ENCODE measurements at places on chromosomes 6 and 20.
A peak's percentile ranks its signal among the peaks of the same experiment; 100 is the strongest.

DNA sequence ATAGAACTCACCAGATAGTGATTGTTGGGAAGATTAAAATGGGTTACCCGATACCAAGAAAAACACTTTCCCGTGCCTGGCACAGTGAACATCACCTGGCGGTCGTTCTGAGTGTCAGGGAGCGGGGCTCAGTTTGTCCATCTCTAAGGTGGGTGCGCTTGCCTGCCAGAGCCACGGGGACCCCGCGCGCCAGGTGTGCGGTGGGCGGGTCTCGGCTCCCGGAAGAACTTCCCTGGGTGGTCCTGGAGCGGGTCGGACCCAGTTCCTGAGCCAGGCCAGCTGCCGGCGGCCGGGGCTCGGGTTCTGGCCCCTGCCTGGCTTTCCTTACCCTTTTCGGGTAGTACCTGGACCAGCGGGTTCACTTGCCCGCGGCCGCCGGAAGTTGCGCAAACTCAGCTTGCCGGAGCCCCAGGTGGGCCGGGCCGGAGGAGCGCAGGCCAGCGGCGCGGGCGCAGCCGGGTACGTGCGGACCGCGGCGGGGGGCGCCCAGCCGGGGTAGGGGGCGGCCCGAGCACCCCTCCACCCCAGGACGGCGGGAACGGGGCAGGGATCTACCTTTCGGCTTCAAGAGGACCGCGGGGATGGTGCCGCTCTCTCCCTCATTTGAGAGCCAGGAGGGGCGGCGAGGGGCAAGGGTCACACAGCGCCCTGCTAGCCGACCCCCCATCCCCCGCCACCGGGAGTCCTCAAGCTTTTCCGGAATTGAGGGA lies 7.5 kb downstream of the FAM110A start:
- no peak for DNase-seq

GRCh38 chr6:64984948-64985347 lies 722.1 kb downstream of the EYS start:
- DNase-seq, result no peak

GRCh38 chr20:18057101-18057993 lies at the start of gene OVOL2:
Gene OVOL2, minus strand, starts transcription at chr20:18057916. Its CDS starts 282 bp downstream, at chr20:18057634.
- no peak for DNase-seq

DNA sequence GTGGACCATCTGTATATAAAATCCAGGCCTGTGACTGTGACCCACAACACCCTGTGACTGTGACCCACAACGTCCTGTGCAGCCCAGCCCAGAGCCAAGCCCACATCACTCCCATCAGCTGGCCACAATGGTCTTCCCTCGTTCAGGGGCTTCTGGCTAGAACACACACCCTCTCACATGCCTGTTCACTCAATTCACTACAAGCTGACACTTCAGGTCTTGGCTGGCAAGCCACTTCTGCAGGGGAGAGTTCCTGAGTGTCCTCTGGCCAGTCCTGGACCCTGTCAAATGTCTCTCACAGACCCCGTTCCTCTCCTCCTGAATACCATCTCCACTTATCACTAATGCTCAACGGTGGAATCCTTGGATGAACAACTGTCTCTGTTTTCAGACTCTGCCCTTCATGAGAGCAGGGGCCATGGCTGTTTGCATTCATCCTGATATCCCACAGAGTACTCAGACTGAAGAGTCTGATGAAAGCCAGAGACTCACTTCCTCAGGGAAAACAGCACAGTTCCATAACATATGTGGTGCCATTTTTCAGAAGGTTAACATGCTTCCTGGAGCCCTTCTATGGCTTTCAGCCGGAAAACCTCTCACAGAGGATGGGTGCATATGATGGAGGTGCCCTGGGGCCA lies 56.0 kb downstream of the MYH7B start:
- no peak for DNase-seq

- no peak for DNase-seq
These were observed 29.7 kb downstream of the CEBPB start for GRCh38 chr20:50220093-50220893.

DNA sequence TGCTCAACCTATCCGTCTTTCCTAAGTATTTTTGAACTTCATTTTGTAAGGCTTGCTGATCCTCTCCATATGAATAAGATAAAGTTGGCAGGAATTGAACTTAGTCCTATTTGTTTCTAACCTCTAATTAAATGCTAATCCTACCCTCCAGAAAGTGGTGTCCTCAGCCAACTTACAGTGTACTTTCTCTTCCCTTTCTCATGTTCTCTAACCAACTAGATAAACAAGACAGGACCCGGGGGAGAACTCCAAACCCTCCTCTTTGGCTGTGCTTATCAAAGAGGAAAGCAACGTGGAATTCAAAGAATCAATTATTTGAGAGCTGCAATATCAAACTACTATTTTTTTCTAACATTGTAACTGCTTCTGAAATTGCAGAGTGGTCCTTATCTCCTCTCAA lies 56.5 kb upstream of the NRSN1 start:
- DNase-seq, result no peak

GRCh38 chr20:4956200-4956810 lies 45.0 kb downstream of the SLC23A2 start:
- DNase-seq, result peak; percentile 79

- no peak for DNase-seq
These were observed 68.6 kb downstream of the ZDHHC14 start for GRCh38 chr6:157449610-157450009.

DNA sequence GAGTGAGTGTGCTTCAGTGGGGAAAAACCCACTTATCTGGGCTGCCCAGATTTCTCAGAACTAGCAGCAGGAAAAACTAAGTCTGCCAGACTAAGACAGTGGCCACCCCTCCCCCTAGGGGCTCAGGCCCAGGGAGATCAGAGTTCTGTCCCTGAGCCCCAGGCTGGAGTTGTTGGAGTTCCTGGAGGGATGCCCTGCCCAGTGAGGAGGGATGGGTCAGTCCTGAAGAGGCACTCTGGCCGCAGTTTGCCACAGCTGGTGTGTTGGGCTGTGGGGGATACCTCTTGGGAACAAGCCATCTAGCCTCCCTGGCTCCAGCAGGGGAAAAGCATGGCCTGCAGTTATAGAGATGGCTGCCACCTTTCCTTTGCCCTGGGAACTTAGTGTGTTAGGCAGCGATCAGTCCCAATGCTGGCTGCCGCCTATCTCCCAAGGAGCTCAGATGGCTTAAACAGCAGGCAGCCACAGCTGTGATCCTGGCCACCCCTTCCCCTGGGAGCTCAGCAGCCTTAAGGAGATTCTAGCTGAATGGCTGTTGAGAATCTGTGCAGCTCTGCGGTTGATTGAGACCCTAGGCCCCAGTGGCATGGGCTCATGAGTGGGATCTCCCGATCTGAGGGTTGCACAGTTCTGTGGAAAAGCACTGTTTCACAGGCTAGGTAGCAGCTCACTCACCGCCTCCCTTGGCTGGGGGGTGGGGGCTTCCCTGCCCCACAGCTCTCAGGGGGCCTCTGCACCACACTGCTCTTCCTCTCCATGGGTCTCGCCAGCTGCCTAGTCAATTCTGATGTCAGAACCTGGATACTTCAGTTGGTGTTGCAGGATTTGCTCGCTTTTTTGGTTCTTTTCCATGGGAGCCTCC lies 13.2 kb downstream of the SIRPG start:
- no peak for DNase-seq

DNA sequence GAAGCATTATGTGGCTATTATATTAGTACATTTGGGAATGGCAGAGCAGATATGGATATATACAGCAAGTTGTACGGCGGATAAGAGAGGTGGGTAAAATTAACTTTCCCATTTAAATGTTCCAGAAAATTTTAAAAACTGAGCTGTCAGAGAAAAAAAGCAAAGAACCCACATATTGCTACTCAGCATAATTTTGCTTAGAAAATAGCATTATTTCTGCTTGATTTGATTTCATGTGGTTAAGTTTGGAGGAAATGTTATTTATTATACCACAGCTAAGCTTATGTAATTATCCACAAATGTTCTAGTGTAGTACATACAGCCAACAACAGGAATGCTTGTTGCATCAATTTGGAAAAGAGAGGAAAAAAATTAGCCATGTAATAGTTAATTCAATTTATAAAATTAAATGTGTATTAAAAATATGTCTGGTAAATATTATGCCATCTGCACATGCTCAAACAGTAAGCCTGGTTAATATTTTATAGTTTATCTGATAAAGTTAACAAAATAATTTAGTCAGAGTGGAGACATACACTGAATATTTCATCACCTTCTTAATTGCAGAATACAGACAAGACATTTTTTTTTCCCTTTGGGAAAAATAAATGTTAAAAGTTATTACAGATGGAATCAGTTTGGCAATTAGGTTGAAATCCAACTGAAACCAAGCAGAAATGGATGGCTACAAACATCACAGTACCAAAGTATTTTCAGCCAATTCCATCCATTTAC lies 172.1 kb upstream of the ID4 start:
- DNase-seq, result no peak

- no peak for DNase-seq
These were observed 30.4 kb upstream of the SMOC2 start for GRCh38 chr6:168410554-168411011.

GRCh38 chr6:138434925-138435324 lies 30.9 kb downstream of the HEBP2 start:
- no peak for DNase-seq

- DNase-seq, result no peak
These were observed 79.0 kb downstream of the LYRM4 start for GRCh38 chr6:5181510-5182317.

DNA sequence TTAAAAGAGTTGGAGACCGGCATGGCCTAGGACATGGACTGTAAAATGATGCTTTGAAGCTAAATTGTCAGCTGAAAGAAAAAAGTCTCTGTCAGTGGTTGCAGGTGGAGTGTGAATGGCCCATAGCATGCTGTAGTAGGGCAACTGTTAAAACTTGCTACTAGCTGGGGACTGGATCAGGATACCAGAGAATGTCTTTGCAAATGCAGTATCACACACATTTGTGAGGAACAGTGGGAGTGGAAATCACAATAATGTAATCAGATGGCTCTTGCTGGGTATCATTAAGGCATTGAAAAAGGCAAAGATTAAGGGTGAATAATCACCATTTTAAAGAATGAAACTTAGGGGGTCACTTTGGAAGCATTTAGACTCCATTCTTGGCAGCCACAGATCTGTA lies 737.9 kb downstream of the EYS start:
- no peak for DNase-seq

GRCh38 chr20:58903614-58904013 lies 51.1 kb downstream of the GNAS start:
- no peak for DNase-seq

DNA sequence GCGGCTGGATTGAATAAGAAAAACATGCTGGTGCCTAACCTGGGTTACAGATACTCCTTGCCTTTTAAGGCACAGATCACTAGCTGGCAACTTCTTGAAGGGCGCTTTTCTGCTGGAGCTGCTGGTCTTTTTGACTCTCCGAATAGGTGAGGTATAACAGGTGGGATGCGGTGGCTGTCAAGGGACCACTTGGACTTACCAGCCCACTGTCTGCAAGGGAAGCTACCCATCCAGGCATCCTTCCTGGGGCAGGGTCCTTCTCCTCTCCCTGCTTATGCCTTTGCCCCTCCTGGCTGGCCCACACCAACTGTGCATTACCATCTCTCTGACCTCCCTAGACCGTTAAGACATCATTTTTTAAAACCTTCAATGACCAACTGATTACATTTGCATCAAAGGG lies 57.4 kb downstream of the NPEPL1 start:
- no peak for DNase-seq

GRCh38 chr6:133991096-133991593 lies 38.1 kb downstream of the TBPL1 start:
- DNase-seq, result no peak

GRCh38 chr6:111841822-111842221 lies 31.4 kb downstream of the FYN start:
- no peak for DNase-seq

GRCh38 chr6:43810965-43811732 lies 41.1 kb downstream of the VEGFA start:
- DNase-seq, result no peak

DNA sequence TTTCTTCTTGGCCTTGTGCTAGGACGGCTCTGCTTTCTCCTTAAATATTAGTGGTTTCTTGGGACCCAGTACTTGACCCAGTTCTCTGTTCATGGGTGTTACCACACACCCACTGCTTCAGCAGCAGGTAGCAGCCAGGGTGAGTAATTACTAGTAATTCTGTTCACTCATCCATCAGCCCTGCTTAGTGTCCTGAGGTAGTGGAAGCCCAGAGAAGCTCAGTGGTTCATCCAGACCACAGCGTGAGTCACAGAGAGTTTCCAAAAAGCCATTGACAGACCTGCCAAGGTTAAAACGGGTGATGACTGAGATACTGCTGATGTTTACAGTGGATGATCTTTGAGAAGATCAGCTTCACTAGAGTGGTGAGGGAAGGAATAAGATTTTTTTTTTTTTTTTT lies 51.7 kb upstream of the HINT3 start:
- no peak for DNase-seq

GRCh38 chr6:75848274-75848673 lies 99.2 kb downstream of the MYO6 start:
- no peak for DNase-seq

- DNase-seq, result peak; percentile 14
These were observed 2.1 kb upstream of the TBXT start for GRCh38 chr6:166169549-166170421.

GRCh38 chr20:9744551-9744950 lies 94.3 kb downstream of the PAK5 start:
- DNase-seq, result no peak

Data from brain (organoid and tissue), 16 donors.